ENCODE measurements at places on chromosomes 5 and 9.

DNA sequence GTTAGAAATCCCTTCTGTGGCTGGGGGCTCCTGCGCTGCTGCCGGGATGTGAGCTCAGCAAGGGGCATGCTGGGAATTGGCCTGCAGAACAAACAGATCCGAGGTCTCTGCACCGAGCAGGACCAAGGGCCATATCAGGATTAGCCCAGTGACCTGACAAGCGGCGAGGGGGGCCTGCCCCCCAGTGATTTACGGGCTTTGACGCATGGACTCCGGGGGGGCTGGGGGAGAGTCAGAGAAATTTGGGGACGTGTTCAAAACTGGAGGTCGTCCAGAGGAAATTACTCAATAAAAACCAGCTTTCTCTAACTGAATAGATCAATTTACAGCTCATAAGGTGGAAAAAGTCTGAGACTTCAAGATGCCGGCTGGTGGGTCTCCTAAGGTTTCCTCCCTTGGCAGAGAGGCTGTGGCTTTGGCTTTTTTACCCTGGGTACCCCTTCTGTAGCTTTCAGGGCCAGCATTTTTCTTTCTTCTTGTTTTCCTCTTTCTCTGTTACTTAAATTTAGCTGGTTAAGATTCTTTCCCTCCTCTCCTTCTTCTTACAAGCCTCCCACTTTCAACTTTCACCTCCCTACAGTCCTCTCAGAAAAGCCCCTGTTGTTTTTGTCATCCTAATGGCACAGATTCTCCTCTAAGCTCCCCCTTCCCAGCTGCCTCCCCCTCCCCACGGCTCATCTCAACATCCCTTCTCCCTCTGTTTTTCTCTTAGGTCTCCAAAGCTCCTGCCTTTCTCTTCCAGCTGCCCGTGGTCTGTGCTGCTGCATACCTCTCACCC is 551.0 kb downstream of the CCDC171 start:
- no peak for DNase-seq

GRCh38 chr5:117888688-117889087 is 1099.7 kb downstream of the DTWD2 start:
- DNase-seq = no peak

DNA sequence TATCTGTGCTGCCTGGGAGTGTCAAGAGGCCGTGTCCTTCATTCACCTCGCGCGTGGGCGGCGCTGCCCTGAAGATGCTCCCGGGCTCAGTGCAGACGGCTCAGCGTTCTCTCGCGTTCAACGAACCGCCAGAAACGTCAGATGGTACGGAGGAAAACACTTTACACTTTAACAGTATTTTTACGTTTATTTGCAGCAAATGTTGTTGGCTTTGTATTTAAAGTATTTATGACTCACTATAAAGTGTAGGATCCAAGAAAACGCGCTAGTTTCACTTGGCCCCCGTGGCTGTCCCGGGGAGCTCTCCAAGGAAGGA is 544 bp upstream of the ERCC6L2 start:
- peak; percentile 44 for DNase-seq

GRCh38 chr9:79026316-79026715 is 545.4 kb upstream of the TLE4 start:
- no peak for DNase-seq

DNA sequence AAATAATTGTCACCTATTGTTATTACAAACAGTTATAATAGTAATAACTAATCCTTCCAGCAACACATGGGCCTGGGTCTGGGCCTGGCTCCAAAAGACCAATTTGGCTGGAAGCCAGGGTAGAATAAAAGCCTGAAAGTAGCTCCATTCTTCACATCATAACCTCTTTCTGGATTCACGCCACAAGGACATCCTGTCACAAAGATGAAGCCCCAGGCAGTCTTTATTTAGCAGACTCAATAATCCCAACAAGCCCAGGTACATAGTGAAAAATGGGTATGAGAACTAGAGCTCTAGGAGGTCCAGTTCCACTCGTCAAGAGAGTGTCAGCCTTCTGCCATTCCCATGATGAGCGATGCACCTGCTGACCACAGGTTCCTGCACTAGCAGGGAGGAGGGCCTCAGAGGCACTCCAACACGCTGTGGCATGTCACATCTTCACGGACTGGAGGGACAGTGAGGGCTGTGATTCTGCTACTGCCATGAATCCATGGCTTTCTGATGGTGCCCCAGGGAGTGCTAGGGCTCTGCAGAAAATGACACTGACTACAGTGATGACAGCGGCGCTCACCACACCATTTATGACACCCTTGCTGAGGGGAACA is 124.9 kb downstream of the SPOCK1 start:
- no peak for DNase-seq

- DNase-seq = no peak
Observed at GRCh38 chr9:89803403-89803802, 198.6 kb downstream of the GADD45G start.

DNA sequence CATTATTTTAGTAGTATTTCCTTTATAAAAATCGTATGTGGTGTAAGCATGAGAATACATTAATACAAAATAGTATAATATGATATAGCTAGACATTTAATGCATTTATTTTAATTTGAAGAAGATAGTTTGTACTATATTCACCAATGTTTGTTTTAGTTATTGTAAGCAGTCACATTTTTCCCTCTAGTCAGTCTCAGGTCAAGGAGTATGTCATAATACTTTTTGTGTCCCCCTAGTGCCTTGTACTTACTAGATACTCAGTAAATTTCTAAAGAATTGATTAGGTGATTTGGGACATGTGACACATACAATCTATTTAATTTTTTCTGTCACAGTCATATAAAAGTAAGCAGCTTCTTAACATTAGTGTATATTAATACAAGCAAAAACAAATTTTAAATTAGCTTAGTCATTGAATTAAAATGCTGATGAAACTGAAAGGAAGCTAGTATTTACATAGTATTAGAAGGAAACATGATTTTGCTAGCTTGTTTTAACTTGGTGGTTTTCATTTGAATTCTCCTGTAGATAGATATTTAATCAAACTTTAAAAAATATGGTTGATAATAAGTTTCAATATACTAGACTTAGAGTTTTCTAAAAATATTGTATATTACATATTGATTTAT is 242.2 kb downstream of the FER start:
- no peak for DNase-seq

- DNase-seq = no peak
Observed at GRCh38 chr5:71905834-71906711, 187.0 kb downstream of the CARTPT start.

DNA sequence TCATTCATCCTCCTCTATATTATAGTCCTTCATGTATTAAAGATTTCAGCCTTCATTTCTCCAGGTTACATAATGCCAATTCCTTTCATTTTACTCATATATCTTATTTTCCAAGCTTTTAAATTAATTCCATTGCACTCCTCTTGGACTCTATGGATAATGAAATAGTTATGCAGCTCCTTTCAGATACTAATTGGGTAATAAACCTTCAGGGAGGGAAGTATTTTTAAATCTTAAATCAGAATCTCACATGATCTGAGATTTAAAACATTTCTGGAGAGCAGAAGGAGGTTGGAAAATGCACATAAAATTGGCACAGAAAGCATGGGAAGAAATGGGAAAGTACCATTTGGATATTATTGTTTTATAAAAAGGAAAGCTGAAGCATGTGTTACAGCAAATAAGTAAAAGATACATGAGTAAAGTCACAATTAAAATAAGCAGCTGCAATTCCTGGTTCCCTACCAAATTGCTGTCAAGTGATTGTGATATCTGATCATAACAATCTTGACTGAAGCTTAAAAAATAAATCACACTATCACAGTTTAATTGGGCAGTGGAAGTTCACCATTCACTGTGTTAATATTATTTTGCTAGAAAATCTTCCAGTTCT is 257.9 kb upstream of the NREP start:
- DNase-seq = no peak

- DNase-seq = no peak
Observed at GRCh38 chr5:116176121-116176520, 91.3 kb downstream of the COMMD10 start.

GRCh38 chr9:114246558-114246957 is 76.3 kb upstream of the ORM1 start:
- DNase-seq = no peak

DNA sequence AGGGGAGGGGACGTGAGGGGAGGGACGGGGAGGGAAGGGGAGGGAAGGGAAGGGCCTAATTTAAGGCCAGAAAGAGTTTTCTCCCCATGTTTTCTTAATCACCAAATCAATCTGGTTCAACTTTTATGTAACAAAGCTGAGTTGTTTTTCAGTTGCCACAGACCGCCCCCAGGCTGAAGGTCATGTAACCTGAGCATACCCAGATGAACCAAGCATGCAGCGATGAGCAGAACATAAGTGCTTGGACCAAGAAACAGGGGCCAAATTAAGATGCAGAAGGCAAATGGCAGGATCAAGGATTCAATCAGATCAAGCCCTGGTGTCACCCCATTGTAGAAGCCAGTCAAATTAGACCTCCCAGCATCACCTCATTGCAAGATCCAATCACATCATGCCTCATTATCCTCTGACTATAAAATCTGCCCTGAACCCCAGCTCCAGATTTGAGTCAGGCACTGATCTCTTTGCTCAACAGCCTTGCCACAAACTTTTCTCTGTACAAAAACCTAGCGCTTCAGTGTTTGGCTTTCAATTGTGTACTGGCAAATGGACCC is 113.5 kb upstream of the TNPO1 start:
- no peak for DNase-seq

DNA sequence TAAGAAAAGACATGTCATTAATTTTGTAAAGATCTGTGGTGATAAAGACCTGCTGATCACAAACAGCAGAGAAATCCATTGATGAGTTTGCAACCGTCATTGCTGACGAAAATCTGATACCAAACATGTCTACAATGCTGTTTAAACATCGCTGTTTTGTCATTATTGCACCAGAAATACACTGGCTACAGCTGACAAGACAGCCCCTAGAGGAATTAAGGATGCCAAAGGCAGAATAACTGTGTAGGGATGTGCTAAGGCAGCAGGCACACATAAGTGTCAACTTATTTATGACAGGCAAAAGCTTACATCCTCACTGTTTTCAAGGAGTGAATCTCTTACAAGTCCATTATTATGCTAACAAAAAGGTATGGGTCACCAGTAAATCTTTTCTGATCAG is 439.3 kb downstream of the TLE1 start:
- no peak for DNase-seq

DNA sequence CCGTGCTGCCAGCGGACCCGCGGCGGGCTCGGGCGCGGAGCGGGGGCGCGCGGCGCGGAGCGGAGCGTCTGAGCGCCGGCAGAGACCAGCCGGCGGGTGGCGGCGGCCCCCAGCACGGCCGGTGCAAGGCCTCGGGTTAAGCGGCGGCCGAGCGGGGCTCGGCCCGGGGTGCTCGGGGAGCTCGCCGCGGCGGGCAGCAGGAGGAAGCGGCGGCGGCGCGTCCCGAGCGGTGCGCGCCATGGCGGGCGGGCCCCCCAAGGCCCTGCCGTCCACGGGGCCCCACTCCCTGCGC is 150 bp downstream of the SNX30 start:
- DNase-seq = no peak

GRCh38 chr9:34512131-34513078 is 10.4 kb downstream of the ENHO start:
- no peak for DNase-seq

All from activated CD8-positive, alpha-beta memory T cell treated with anti-CD3 and anti-CD28 coated beads for 48 hours (primary cell).